Hepatic stellate cell (primary cell): ENCODE measurements at places on chromosomes 7 and 10.

DNA sequence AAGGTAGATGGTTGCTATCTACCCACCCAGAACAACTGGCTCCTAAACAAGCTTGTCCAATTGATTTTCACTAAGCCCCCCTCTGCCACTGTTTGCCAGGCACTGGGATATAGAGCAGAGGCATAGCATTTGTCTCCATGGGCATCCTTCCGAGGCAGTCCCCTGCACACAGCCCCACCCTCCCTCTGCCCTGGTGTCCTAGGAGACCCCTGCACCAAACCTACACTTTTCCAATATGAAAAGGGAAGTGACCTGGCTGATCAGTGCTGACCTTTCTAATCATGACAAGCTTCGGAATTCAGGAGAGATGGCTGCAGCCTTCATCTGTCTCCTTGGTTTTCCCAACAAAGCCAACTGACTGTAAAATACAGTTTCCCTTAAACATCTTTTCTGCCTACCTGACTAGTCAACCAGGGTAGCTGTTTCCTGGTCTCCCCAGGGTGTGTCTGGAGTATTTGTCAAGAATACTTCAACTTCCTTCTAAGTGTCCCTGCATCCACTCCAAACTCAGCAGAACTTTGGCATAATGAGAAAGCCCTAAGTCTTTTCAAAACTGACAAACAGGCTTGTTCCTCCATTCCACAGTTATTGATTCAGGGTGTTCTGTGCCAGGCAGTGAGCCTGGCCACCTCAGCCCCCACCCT, 7.6 kb upstream of the SLC18A3 start:
- DNase-seq = no peak

- DNase-seq = peak; percentile 79
Measured at GRCh38 chr10:33005322-33006301, 47.6 kb upstream of the ITGB1 start.

DNA sequence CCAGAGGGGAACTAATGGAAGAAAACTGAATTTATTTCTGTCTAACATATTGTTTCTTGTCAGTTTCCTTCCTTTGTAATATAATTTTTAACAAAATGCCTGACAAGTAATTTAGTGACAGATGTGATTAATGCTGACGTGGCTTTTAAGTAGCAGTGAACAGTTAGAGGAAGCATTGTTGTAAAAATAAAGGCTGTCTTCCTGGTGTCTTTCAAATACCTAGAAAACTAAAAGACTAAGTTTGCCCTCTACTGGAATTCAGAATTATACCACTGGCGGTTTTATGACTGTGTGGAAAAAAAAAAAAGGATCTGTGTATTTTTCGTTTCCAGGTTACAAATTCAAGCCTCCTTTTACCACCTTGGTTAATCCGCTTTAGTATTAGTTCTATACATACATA, 217.1 kb upstream of the DPP6 start:
- DNase-seq = no peak

DNA sequence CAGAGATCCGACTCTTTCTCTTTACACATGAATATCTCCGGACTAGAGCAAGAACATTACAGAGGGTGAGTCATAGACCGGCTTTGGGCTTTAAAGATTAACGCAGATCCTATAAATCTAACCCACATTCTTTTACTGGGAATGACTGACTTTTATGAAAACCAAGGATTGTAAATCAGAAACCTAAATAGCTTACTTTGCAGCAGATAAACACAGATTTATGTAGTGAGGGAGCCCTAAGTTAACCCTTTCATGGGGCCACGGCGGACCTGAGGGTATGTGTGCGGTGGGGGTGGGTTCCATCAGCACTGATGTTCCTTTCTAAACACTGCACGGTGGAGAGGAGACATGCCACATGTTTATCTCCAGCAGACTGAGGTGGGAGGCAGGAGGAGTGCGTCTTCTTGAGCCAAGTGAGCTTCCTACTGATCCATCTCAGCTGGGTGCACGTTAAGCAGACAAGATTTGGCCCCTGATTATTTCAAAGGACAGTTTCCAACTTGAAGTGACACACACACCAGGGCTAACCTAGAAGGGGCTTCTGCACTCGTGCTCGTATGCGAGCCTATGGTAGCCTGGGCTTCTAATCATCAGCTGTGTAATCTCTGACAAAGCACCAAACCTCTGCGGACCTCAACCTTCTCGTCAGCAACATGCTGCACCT, 127.6 kb downstream of the WDR11 start:
- DNase-seq = no peak

DNA sequence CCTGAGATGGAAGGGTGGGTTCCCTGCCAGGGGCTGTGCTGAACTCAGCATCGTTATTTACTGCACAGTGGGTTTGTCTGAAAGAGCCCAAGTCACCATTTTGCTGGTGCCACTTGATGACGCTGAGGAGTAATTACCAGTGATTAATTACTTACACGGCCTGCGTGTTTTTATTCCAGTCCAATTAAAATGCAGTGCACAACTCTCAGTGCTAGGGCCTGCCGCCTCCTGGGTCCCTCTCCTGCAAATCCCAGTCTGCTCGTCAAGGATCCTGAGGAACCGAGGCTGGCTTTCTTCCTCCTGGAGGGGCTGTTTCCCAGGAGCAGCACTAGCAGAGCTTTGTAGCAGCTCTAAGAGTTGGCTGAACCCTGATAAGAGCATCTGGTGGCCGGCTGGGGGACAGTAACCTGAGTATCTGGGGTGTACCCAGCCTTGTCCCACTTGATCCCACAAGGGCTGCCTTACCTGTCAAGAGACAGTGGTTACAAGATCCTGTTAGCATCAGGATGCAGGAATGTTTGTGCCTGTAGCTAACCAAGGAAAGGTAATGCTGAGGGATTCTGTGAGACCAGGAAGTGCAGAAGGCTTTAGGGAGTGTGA, 45.1 kb upstream of the LRRC4 start:
- DNase-seq = no peak

GRCh38 chr7:137937202-137937560, 64.7 kb downstream of the CREB3L2 start:
- no peak for DNase-seq

GRCh38 chr7:23275912-23276311, 23.2 kb upstream of the MALSU1 start:
- DNase-seq = no peak

DNA sequence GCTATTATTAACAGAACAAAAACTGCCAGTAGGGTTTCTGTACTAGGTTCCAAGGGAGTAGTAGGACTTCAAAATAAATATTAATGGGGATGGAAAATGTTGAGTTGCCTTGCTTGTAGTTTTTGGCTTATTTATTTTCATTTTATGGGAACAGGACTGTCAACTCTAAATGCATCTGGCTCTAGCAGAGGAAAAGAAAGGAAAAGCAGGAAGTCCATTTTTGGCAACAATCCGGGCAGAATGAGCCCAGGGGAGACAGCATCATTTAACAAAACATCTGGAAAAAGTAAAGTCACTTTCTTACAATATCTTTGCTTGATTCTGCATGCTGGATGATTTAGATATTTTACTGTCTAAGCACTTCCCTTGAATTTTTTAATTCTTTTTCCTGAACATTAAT, 69.4 kb downstream of the NOC3L start:
- peak; percentile 11 for DNase-seq

GRCh38 chr7:48658138-48658537, 266.2 kb upstream of the CDC14C start:
- no peak for DNase-seq

GRCh38 chr10:109504401-109504800, 418.9 kb downstream of the XPNPEP1 start:
- no peak for DNase-seq

DNA sequence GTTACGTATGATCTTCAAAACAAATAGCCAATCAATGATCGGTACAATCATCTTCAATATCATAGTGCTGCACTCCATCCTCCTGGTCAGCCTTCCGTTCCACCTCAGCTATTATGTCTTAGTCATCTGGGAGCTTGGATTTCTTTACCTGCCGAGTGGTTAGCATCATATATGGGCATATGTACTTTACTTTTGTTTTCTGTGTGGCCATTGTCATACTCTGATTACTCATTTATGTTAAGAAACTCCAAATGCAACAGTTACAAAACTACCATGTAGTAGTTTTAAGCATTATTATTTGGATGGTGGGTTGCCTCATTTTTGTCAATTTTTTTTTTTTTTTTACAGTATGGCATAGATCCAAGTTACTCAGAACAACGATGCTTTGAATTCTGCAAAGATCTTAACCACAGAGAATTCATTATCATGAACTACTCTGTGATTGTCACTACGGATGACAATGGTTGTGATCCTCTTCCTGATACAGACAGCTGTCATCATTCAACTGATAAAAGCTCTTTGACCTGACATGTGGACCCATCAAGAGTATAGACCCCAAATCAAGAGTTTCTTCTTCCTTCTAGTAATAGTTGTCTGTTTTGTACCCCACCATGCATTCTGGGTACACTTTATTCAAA, 52.1 kb upstream of the NME8 start:
- DNase-seq = no peak

- no peak for DNase-seq
Measured at GRCh38 chr7:2945171-2945570, 98.5 kb downstream of the CARD11 start.

DNA sequence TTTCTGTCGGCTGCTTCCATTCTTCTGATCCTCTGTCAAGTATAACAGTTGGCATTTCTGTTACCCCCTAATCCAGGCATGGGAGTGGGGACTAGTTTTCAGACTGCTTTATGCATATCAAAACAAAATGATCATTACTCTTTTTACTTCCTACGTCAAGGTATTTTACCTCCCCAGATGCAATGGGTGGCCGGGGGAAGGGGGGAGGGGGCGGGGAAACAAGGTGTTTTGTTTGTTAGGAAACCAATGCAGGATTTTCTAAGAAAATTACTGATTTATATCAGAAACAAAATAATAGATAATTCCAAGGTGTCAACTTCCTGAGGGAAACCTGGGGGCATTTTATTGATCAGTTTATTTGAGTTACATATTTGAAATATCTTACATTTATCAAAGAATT, 66.3 kb downstream of the NRF1 start:
- DNase-seq = no peak

DNA sequence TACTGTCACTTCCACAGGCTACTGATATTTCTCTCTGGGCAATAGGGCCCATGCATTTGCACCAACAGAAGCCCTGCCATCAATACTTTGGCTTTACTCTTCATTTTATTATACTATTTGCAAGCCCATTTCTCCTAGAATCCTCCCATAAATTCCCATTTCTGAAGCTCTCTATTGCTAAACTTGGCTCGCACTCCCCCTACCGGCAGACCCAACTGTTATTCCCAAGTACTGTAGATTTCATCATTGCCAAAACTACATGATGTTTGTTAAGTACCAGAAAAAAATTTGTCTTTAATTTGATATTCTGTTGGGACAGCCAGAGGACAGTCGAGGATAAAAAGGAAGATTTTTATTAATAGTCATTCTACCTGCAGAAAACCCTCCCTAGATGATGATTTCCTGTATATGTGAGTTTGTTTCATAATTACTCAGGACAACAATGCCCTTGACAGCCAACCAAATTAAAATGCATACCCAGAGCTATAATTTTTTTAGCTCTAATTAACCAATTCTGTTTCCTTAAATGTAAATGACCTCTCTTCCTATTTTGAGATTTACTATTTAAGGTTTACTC, 298.6 kb downstream of the REEP3 start:
- DNase-seq = peak; percentile 38

DNA sequence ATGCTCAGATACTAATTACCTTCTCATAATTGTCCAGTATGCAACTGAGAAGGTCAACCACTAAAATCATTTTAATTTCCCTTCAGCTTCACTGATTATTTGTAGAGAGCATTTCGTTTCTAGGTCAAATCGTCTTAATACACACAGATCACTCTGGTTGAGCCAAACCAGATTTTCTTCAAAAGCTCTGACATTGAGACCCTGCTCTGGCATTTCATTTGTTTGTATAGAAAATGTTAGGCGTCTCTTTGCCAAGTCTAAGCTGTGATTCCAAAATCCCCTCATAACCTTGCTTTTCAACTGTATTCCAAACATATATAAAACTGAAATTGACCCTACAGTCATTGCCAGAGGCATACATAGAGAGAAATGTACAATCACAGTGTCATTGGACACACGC, 520.0 kb downstream of the CNTNAP2 start:
- DNase-seq = no peak

- DNase-seq = no peak
Measured at GRCh38 chr7:1340461-1341360, 108.0 kb downstream of the UNCX start.

DNA sequence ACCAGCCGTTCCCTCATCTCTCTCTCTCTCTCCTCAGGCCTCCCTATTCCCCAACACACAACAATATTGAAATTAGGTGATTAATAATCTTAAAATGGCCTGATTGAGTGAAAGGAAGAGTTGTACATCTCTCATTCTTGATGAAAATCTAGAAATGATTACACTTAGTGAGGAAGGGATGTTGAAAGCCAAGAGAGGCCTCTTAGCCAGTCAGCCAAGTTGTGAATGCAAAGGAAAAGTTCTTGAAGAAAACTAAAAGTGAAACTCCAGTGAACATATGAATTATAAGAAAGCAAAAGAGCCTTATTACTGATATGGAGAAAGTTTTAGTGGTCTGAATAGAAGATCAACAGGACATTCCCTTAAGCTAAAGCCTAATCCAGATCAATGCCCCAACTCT, 695.1 kb downstream of the GRID1 start:
- no peak for DNase-seq

DNA sequence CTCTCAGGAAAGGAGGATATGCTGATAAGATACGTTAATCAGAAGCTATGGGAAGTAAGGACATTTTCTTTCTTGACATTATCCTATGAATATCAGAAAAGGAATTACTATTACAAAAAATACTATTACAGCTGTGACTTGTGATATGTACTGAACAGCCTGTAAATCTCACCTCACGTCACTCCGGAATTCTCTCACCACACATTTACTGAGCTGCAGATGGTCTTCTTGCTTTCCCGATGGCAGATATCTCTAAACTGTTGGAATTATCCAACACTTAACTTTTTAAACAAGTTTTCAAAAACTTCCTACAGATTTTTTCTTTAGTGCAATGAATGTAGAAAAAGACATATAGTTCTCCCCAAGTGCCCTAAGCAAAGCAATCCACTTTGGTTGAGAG, 313.4 kb downstream of the GPR37 start:
- DNase-seq = no peak

GRCh38 chr7:114345494-114345893, 69.1 kb upstream of the FOXP2 start:
- no peak for DNase-seq

DNA sequence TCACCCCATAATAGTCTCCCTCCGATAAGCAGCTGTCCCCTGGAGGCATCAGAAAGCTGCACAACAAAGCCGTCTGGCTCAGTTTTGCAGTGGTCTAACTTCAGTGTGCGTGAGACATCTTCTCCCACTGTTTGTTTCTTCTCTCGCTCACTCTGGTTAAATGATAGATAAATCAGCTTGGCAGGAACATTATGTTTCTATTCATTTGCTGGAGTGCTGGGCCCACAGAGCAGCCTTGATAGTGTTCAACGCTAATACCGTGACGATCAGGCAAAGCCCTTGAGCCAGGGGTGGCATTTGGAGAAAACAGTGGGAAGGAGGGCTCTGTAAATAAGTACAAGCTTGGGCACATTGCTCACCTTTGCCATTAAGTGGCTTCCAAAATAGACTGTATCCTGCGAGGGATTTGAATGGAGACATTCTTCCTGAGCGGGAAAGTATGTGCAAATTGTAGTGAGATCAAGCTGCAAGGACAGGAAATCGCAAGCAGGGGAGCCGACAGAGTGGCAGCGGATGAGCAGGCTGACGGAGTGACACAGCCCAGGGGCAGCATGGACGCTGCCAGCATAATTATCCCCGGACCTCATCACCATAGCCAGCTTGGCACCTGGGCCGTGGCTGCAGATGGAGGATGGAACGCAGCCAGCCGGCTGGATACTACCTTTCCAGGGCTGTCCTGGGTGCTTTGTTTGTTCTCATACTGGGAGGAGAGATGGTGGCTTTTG, 256.8 kb upstream of the FZD8 start:
- no peak for DNase-seq
